ENCODE measurements at places on chromosomes 12 and 14. TPM values are rescaled to one million over a fixed set of nuclear protein-coding genes. Genes with fewer than 3 reads are reported as not detected.

Gene TFCP2
- total RNA-seq: 27.9 TPM

- no peak for DNase-seq
- H3K27me3 ChIP-seq: no peaks in the 10 kb centered on the region
- H3K27ac ChIP-seq: no peak overlapping the region
- no peaks in the 10 kb centered on the region for H3K36me3 ChIP-seq
These were observed 456.5 kb upstream of the LMO3 start for GRCh38 chr12:17062267-17063036.

GRCh38 chr12:87953256-87953860 is 75.8 kb downstream of the C12orf50 start:
- H3K36me3 ChIP-seq: no peaks in the 10 kb centered on the region
- no peak for DNase-seq
- H3K27me3 ChIP-seq: no peaks in the 10 kb centered on the region
- H3K27ac ChIP-seq: no peak overlapping the region

- no peak overlapping the region for H3K27ac ChIP-seq
- H3K4me1 ChIP-seq: no peaks in the 10 kb centered on the region
- DNase-seq: no peak
- no peak overlapping the region for H3K4me3 ChIP-seq
These were observed 50.6 kb downstream of the KIF21A start for GRCh38 chr12:39392154-39392925.
